Thyroid gland (tissue), 4 donors: ENCODE measurements at places on chromosomes 3 and 15. TPM values are rescaled to one million over a fixed set of nuclear protein-coding genes. Genes with fewer than 3 reads are reported as not detected.

GRCh38 chr15:60584355-60584998 lies 105.5 kb upstream of the ICE2 start:
- no peak for DNase-seq

DNA sequence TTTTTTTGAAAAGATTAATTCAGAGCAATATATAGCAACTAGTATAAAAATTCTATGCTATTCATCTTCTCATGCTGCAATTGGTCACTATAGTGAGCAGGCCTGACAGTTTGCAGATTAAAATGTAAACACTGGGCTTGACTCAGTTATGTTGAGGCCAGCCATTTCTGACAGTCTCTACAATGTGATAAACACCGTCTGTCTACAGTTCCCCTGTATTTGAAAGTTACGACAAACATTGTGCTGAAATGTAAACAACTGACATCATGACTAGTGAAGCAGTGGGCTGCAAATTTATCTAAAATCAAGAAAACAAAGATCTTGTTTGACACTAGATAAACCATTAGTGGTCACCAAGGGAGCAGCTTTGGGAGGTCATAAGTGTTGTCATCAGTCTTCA lies 197.4 kb downstream of the ISL2 start:
- no peak for DNase-seq

GRCh38 chr15:34953851-34954250 lies 15.7 kb downstream of the AQR start:
- DNase-seq, result peak; percentile 87

The DLG1 gene
- total RNA-seq, result 189 TPM

The CEP19 gene
- total RNA-seq, result 1.2 TPM

The RBM5 gene
- total RNA-seq, result 304 TPM
